ENCODE measurements at places on chromosomes 4 and X.

GRCh38 chrX:119055687-119056086, 17.1 kb upstream of the CT47C1 start:
- DNase-seq, result no peak

DNA sequence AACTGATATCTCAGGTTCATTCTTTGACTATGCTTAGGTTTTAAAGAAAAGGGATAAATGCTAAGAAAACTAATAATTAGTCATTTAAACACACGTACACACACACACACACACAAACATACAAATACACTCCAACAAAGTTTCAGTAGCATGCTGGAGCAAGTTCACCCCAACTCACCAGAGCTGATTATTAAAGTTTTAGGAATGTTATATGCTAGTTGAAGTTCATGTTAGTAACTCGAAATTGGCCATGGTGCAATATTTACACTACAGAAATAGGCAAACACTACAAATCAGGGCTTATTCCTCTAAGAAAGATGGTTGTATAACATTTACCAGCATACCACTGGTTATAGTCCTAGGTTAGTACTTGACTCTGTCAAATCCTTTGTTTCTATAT, 384.0 kb upstream of the DIPK2B start:
- no peak for DNase-seq

- no peak for DNase-seq
Measured at GRCh38 chrX:154600759-154601374, 15.9 kb downstream of the CTAG1A start.

DNA sequence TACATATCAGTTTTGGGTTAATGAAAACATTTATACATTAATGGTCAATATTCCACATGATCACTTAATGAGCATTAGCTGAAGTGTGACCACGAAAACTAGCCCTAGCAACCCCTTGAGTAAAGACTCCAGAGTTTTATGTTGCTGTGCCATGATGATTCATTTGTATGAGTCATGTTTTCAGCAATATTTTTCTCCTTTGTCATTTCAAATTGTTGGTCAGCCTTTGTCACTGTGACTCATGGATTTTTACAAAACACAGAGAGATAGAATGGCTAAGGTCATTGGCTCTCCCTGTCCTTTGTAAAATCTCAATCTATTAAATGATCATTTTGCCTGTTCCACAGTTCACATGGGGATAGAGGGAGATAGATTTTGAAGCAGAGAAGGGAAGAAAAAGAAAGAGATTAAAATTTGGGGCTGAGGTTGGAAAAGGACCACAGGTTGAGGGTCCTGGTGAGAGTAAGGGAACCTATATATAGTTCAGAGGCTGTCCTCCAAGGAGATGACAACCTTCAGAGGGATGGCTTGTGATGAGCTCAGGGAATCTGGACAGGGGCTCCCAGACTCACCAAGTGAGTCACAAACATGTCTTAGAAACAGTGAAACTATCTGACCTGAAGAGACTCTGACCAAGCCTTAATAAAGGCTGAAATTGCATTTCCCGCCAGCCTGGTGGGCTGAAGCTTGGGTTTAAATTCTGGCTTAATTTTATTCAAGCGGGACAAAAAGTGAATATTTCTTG, 25.6 kb downstream of the NR0B1 start:
- peak; percentile 41 for DNase-seq

DNA sequence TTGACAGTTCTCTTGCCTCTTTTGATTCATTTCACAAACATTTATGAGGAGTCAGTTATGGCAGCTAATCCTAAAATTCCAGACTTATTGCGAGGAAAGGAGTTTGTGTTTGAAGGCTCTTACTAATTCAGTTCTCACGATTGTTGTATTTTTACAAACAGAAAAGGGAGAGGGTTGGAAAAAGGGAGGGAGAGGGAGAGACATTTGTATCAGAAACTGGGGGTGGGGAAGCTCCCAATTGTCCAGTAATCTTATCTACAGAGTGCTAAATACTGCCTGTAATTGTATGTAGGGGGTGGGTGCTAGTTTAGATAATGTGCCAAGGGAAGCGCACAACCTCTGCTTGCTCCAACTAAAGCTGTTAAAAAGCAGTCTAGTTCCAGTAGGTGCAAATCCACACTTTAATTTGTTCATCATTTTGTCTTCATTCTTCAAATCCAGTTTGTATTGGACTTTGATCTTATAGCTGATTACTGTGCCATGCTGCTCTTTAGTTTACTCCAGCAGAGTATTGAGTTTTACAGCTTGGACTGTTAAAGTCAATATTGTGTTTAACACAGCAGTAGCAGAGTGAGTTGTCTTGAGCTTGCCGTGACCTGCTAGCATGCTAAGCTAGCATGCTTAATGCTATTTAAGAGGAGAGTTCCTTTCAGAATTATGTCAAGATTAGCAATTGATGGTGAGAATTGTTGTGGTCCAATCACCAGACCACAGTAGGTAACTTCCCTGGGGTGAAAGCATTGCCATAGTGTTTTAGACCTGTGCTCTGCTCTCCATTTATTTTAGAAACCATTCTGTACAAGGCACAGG, 13.9 kb downstream of the FNIP2 start:
- peak; percentile 63 for DNase-seq

GRCh38 chrX:37424000-37424429, 74.9 kb downstream of the PRRG1 start:
- DNase-seq, result no peak

DNA sequence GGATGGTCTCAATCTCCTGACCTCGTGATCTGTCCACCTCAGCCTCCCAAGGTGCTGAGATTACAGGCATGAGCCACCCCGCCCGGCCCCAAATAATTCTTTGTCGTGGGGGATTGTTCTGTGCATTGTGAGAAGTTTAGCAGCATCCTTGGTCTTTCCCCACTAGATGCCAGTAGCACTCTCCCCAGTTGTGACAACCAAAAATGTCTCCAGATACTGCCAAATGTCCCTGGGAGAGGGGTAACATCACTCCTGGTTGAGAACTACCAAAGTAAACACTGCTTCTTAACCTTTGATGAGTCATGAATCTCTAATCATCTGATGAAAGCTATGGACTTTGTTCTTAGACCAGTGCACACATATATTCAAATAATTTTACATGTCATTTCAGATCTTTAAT, 90.7 kb upstream of the BRS3 start:
- DNase-seq, result no peak

- peak; percentile 36 for DNase-seq
Measured at GRCh38 chrX:19904778-19905367, 17.5 kb upstream of the SH3KBP1 start.

GRCh38 chr4:167688660-167689142, 403.6 kb upstream of the ANXA10 start:
- DNase-seq, result no peak

DNA sequence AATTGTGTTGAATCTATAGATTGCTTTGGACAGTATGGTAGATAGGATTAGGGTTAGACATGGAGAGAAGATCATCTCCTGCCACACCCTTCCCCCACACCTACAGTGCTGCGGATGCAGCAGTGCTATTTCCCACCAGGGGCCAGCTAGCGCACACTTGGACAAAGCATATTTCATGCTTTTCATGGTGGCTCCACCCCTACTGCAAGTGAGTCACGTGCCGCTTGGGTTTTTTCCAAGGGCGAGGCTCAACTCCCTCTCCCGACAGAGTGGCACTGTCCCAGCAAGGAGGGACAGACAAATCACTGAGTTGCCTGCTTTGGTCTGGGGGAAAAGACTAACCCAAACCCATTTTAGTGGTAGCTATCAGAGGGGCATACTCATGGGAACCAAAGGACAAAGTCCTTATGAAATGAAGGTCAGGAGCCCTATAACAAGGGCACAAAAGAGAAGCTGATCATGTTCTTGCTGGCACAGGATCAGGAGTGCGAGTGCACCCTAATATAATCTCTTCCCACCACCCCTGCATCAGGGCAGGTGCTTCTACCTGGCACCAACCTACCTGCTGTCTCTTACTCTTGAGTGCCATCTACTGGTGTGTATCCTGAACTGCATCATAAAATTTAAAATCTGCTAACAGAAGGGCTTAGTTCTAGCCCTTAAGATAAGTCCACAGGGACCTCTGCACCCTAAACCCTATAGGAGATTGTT, 55.1 kb upstream of the PGAM4 start:
- peak; percentile 10 for DNase-seq

- no peak for DNase-seq
Measured at GRCh38 chr4:184019667-184020623, 114.8 kb downstream of the STOX2 start.

GRCh38 chr4:173524218-173525117, 5.6 kb downstream of the HAND2 start:
- no peak for DNase-seq

- DNase-seq, result peak; percentile 6
Measured at GRCh38 chrX:147342197-147342596, 527.7 kb upstream of the CXorf51A start.

DNA sequence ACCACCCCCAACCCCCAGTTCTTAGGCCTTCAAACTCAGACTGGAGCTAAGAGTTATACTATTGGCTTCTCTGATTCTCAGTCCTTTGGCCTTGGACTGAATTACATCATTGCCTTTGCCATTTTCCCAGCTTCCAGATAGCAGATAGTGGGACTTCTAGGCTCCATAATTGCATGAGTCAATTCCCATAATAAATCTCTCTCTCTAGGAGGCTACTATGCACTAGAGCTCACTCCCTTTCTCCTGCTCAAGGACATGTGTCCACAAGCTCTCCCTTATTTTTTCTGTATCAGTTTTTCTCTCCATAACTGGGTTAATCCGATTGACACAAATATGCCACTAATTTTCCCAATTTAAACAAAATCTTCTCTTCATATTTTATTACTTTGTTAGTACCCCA, 103.4 kb downstream of the REELD1 start:
- DNase-seq, result no peak

DNA sequence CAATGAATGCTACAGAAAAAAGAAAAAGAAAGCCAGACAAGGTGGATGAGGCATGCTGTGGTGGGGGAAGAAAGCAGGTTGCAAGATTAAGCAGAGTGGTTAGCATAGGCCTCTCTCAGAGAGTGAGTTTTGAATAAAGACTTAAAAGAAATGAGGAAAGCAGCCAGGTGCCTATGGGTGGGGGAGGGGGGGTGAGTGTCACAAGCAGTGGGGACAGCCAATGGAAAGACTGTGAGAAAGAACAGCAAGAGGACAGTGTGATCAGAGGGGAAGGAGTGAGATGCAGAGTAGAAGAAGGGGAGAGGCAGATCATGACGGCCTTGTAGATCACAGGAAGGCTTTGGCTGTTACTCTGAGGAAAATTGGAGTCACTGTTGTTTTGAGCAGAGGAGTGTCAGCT, 162.5 kb downstream of the SOX3 start:
- no peak for DNase-seq

- no peak for DNase-seq
Measured at GRCh38 chr4:152464030-152464823, 71.7 kb downstream of the FBXW7 start.

DNA sequence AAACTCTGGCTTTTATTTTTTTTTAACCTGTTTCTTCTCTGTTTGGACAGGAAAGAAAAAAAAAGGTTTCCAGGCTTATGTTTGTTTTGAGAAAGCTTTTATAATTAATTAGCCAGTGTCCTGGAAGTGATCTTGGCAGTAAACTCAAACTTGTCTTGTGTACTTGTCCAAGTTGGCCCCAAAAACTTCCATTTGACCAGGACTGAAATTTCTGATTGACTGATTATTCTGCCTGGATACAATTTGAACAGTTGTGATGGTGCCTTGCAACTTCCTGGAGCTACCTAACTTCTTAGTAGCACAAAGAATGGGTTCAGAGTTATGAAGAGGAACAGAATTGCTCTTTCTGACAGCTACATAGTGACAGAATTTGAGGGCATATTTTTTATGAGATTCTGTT, 62.0 kb downstream of the SLC4A4 start:
- no peak for DNase-seq

- DNase-seq, result peak; percentile 7
Measured at GRCh38 chrX:11558972-11559371, 106.7 kb downstream of the ARHGAP6 start.

DNA sequence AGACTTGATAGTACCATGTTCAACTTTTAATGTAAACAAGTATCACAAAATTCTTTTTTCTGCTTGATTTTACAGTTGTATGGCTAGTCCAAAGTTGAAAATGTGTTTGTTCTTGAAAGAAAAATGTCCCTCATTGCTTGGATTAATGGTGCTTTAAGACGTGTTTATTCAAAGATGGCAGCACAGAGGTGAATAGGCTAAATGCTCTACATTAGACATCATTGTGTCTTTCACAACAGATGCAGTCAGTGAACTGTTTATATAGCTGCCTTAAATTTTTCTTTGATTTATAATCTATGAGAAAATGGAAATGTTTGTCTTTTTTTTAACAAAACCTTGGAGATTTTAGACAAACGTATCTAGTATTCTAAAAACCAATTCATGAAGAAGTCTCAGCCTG, 137.3 kb downstream of the BMPR1B start:
- no peak for DNase-seq

DNA sequence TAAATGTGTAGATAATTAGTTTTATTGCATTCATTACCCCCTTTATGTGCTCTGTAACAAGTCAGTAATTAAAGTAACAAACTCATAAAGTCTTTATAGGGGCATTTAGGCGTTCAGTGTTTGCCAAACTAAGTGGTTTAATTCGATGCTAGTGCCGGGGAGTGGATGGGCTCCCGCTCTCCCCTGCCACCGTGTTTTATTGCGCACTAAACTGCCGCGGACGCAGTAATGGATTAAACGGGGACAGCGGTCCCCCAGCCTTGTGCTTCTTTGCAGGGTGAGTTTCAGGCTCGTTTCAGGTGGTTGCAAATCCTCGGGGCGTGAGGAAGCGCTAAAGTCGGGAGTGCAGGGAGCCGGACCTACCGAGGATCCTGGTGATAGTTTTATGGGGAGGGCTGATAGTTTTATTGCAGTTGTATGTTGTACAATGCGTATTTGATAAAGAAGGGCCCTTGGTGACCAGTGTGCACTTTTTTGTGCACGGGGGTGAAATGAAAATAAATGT, 1.6 kb upstream of the PHOX2B start:
- no peak for DNase-seq

DNA sequence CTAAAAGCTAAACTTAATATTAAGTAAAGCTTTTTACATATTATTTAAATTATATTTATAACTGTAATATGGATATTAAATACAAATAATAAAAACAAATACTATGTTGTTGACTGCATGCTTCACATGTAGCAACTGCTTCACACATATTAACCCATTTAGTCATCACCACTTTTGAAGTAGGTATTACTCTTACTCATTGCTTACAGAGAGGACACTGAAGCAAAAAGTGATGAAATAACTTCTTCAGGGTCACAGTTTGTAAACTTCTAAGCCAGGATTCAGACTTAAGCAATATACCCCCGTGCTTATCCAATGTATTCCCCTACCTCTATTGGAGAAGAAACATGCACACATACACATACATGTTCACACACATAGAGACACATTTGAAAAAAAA, 166.6 kb downstream of the DKK2 start:
- DNase-seq, result no peak

- no peak for DNase-seq
Measured at GRCh38 chr4:183035726-183036415, 63.2 kb upstream of the WWC2 start.

GRCh38 chr4:95637043-95637600, 88.3 kb upstream of the UNC5C start:
- DNase-seq, result peak; percentile 38
